ENCODE measurements at places on chromosomes 16 and 17.

DNA sequence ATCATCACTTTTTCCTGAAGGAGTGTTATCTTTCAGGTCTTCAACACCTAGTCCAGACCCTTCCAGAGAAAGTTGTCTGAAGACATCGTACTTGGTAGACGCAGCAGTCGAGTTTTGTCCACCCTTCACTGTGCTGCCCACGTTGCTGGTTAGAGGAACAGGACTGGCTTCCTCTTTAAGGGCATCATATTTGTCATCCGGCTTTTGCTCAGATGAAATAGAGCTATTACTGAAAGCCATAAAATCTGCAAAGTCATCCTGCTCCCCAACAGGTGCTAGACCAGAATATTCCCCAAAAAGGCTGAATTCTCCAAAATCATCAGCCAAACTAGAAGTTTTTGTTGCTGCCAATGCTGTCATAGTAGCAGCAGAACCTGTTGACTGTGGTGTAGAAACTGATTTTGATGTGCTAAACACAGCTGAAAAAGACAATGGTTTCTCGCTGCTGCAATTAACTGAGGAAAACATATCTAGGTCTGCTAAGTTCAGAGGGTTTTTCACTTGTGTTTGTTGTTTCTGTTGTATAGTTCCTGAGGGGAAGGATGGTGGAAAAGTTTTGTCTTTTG, 55.7 kb downstream of the SYNRG start:
- no peak for DNase-seq

GRCh38 chr17:35242158-35242804, 591 bp upstream of the SLFN5 start:
- DNase-seq = peak; percentile 83

DNA sequence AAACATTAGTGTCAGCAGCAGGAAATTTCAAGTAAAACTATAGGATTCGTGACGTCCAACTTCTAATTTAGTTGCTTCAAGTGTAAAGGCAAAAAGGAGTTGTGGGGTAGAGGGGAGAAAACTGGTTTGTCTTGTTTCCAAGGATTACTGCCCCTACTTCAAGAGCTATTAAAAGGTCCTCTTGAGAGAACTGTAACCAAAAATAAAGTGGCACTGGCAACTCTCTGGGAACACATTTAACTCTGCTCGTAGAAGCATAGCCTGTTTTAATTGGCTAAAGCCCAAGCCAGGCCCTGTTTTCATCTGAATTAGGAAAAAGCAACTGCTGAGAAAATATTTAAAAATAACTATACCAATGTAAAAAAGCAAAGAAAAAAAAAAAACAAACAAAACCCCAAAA, 51.8 kb upstream of the AKAP1 start:
- DNase-seq = no peak

GRCh38 chr17:34487626-34488025, 91.8 kb upstream of the TMEM132E start:
- no peak for DNase-seq

- DNase-seq = no peak
These were observed 250.4 kb downstream of the MRTFB start for GRCh38 chr16:14321542-14321941.

- no peak for DNase-seq
These were observed 3.0 kb downstream of the RASL10B start for GRCh38 chr17:35734396-35734795.

GRCh38 chr16:10130538-10130937, 51.7 kb downstream of the GRIN2A start:
- no peak for DNase-seq

DNA sequence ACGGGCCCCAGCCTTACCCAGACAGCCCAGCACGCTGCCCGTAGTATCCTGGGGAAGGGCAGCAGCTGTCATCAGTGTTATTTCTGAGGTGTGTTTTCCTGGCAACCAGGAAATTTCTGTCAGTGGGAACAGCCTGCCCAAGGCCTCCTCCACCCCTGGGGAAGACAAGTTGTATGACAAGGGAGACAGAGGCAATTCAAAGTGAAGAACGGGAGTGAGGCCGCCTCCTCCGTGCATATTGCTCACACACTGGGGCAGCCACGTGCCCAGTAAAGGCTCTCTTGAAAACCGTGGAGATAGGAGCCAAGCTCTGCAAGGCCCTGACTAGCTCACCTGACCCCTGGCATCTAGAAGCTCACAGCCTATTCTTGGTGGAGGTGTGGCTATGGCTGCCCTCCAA, 57.6 kb downstream of the RAI1 start:
- no peak for DNase-seq

DNA sequence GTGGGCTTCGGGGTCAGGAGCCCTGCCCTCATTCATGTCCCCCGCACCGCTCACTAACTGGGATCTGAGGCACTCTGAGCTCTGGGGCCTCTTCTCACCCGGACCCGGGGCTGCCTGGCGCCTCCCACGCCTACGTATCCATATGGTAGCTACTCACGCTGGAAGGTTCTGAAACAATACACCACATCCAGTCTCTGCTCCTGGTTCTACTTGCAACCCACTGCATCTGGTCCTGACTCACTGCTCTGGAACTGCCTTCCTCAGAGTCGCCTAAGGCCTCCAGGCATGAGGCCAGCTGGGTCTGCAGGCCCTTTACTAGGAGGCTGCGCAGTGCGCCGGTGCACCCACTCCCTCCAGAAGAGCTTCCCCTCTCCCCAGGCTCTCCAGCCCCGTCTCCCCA, 18.1 kb downstream of the USP36 start:
- no peak for DNase-seq

DNA sequence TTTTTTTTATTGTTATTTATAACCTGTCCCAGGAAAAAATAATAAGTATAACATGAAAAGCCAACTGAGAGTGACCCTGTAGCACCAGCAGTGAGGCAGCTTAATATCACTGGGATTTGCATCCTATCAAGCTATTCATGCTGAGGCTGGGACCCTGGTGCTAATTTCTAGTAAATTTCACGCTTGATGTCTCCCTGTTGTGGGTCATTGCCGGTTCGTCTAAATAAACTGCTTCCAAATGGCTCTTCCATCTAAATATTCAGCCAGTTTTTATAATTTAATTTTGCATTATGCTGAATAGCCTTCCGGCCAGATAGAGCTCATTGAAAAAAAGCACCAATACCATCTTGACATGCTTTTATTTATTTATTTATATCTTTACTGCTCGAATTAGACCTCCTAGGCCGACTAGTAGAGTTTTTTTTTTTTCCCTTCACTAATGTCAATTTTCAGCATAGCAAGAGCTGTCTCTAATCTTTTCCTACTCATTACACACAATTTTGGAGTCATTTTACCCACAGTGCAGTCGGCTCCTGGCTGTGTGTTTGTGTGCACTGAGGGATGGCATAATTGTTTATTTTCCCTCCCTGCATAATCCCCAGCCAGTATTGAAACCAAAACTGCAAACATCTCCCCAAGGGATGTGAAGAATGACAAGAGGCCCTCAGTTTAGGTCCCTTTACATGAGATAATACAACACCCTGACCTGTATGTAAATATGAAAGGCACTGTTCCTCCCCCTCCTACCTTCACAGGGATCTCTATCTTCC, 168.8 kb downstream of the AATF start:
- no peak for DNase-seq

- no peak for DNase-seq
These were observed 24.2 kb downstream of the SLC12A3 start for GRCh38 chr16:56889206-56889605.

GRCh38 chr17:67613961-67614360, 103.8 kb upstream of the NOL11 start:
- no peak for DNase-seq

DNA sequence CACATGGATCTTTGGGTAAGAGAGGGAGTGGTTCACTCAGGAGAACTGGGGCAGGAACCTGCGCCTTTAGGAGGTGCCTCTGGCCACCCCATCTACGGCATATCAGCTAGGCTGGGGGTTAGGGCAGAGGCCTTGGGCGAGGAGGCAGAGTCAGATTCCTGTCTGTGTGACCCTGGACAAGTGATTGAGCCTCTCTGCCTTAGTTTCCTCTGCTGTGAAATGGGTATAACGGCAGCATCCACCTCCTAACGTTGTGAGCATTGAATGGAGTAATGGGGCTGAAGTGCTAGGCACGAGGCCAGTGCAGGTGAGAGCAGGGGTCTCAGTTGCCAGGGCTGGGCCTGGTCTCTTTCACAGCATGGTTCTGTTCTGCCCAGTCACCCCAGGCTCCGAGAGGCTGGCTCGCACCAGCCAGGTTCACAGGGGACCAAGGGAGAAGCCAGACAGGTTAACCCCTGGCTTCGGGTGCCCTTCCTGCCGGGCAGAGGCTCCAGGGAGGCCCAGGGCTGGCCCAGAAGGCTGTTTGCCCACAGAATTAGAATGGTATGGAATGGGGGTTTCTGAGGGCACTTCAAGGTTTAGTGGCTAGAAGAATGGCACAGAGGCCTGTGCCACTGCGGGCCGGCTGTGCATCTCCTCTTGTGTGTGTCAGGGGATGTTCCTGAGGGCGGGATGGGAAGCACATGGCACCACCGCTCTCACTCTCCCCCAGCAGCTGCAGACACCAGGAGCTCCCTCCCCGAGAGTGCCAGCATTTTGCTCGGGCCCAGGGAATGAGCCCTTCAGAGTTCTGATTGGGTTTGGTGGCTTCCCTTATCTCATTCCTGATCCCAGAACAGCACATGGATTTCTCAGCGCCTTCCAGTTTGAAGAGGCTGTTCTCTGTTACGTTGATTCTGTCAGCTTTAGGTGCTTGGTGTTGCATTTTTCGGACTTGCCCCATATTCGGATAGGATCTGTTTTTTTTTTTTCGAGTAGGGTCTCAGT, 23.8 kb downstream of the UNC13D start:
- DNase-seq = no peak

GRCh38 chr17:51169340-51169739, 3.1 kb downstream of the NME2 start:
- DNase-seq = no peak

DNA sequence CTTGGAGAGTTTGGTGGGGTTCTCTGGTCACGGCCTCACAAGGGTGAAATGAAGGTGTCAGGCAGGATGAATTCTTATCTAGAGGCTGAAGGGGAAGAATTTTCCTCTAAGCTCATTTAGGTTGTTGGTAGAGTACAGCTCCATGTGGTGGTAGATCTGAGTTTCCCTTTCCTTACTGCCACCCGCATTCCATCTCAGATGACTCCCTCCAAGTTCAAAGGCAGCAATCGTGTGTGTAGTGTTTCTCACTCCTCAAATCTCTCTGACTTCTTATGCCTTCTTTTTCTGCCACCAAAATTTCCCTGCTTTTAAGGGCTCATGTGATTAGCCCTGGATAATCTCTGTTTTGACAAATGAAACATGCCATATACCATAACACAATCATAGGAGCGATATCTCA, 135.5 kb upstream of the MYOCD start:
- DNase-seq = no peak

DNA sequence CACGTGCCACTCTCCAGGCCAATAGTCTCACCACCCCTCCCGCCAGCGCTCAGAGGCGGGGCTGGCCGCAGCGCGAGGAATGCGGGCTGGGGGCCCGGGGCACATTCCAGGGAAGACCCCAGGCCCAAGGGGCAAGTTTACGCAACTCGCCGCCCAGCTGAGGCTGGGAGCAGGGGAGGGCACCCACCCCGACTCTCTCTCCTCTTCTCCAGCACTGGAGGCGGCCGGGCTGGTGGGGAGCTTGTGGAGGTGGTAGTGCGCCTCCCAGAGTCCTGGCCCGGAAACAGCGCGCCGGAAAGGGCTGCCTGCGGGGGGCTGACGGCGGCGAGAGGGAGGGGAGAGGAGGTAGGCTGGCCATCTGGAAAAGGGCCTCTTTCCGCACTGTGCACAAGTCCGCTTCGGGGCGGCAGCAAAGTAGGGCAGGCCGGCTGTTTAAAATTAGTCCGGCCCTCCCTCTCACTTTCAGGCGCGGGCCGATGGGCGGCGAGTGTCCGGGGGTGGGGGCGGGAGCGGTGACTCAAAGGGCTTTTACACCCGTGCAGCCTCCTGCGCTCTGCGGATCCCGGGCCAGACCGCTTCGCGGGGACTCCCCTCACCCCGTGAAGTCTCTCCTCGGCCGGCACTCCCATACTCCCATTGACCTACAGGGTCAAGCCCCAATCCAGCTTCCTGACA, 1.1 kb downstream of the FHOD1 start:
- DNase-seq = peak; percentile 63

GRCh38 chr17:31745964-31746600, 113.0 kb downstream of the COPRS start:
- no peak for DNase-seq

DNA sequence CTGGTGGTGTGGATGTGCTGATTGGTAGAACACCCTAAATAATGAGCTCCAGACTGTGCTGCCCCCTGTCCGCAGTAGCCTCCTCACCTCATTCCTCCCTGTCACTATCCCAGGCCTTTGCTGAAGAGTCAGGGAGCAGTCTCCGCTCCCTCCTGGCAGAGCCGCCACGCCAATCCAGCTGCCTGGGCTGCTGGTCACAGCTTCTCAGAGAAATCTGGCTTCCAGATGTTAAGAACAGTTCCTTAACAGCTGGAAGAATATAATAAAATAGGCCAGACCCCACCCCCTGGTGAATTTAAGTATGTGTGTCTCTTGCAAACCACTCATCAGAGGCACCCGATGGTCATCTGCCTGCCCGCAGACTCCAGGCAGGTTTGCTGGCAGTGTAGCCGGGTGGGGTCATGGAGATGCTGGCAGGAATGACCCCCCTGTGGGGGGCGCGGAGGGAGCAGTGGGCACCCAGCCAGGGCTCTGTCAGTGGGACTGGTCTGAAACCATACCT, 161.0 kb downstream of the CCDC182 start:
- no peak for DNase-seq

- no peak for DNase-seq
These were observed 217.2 kb downstream of the SHCBP1 start for GRCh38 chr16:46404028-46404427.

GRCh38 chr16:57352636-57353047, 5.9 kb upstream of the CCL22 start:
- DNase-seq = no peak

DNA sequence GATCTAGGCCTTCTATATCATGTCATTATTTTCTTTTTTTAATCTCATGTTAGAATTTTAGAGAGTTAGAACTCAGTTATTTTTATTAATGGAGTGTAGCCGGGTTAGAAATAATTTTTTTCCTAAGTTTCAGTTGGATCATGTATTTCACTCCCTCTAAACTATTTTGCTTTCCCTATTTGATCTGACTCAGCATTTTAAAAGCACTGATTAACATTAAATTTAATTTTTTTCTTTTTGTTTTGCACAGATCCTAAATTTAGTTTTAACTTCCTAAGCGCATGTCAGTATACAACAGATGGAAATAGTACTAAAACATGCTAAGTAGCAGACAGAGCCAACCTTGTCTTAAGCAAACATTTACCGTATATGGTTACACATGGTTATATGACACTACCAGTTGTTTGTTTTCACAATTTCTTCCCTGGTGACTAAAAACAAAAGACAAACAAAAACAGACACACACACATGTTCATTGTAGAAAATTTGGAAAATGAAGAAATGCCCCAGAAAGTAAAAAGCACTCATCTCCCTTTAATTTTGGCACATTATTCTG, 33.6 kb upstream of the RAB11FIP4 start:
- no peak for DNase-seq

DNA sequence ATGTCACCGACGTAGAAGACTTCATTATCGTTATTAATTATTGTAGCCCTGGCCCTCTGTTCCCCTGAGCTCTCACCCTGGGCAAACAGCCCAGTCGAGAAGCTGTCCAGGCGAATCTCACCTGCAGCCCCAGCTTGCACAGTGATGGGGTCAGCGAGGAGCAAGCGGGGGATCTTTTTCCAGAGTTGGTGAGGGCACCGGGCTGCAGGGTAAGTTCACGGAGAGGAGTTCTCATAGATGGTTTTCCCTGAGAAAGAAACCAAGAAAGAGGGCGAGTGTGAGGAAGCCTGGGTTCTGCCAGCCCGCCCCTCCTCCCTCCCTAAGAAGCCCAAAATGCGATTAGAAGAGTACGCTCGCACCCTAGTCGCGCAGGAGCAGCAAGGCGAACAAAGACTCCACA, 436 bp downstream of the SPAG5 start:
- no peak for DNase-seq
